ENCODE measurements at places on chromosomes 1 and 21.

- peak; percentile 5 for DNase-seq
Measured at GRCh38 chr1:85681087-85681486, 27.1 kb downstream of the ZNHIT6 start.

DNA sequence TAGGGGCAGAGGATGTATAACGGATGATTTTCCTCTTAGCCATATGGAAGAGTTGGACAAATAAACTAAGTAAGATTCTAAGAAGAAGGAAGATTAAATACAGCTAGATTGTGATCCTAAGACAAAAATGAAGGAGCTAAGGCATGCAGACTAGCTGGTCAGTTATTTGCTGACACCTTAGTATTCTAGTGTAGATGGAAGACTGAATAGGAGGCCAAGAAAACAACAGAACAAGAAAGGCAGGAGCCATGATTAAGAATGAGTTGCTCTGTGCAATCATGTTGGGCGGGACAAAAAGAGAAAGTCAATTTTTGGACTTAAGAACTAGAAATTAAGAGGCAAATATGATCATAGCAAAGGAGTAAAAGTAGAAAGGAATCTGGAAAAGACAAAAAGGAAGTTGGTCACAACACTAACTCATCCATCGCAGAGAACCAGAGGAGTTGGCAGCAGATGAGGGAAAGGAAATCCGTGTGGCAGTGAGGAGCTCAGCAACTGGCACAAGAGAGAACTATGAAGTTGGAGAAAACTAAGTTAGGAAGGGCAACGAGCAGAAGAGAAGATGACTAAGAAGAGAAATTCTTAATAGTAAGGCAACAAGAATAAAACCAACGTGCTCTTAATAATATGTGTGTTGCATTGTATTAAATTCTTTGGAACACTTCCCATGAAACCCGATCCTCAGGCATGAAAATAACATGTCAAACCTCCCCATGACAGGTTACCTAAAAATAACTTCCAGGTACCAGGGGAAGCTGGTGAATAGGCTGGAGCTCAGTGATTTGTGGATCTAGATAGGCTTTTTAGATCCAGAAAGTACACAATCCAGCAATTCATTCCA, 234.4 kb downstream of the LTN1 start:
- DNase-seq: no peak

DNA sequence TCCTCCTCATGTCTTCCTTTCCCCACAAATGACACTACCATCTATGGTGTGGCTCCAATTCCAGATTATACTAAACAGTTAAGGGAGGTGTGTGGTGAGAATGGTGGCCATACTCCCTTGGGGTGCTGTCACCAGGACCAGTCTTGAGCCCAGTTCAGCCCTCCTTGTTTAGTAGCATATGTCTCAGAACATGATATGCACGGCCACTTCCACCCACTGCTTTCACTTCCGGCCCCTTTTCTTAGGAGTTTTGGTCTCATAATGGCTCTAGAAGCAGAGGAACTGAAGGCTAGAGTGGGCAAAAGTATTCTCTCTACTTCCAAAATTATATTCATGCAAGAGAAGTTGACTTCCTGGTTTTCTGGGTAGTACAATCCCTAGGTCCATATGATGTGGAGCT, 45.3 kb upstream of the CACNA1E start:
- DNase-seq: no peak

DNA sequence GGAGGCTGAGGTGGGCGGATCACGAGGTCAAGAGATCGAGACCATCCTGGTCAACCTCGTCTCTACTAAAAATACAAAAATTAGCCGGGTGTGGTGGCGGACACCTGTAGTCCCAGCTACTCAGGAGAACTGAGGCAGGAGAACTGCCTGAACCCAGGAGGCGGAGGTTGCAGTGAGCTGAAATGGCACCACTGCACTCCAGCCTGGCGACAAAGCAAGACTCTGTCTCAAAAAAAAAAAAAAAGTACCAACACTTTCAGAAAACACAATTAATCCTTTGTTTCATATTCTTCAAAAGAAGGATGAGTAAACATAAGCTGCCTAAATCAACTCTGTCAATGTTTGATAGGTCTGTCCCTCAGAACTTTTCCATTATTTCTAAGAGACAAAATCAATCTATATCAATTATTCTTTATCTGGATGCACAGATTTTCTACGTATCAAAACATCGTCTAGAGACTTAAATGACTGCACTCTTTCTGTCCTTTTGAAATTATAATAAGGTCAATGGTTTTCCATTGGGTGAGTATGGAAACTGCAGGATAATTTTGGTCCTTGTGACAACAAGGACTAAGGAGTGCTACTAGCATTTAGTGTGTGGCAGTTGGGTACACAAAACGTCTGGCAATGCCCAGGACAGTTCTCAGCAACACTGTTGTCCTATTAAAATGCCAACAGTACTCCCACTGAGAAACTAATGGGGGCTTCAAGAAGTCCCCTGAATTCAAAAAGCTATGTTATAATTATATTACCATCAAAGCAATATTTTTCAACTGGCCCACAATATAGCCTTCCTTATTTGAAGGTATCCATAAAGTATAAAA, 40.7 kb downstream of the LPGAT1 start:
- no peak for DNase-seq

DNA sequence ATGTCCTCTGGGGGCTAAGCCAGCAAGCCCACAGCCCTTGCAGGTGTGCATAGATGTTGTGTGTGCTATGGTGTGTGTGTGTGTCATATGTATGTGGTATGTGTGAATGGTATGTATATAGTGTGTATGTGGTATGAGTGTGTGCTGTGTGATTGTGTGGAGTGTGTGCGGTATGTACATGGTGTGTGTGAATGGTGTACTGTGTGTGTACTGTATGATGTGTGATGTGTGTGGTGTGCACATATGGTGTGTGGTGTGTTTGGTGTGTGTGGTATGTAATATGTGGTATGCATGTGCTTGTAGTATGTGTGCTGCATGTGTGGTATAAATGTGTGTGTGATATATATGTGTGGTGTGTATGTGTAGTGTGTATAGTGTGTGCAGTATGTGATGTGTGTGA, 107.0 kb downstream of the CAPN8 start:
- no peak for DNase-seq

- DNase-seq: no peak
Measured at GRCh38 chr21:38358098-38358497, 101.3 kb downstream of the KCNJ15 start.

GRCh38 chr1:48610628-48611542, 138.9 kb upstream of the SPATA6 start:
- DNase-seq: no peak

- no peak for DNase-seq
Measured at GRCh38 chr21:42750737-42751530, 97.5 kb downstream of the PDE9A start.

All from AG09309 (cell line).